Fibroblast of skin of back (primary cell): ENCODE measurements at places on chromosomes 13 and 19.

GRCh38 chr13:78806457-78806856 is 147.5 kb upstream of the OBI1 start:
- DNase-seq = no peak

GRCh38 chr19:13986348-13986904 is 19.7 kb downstream of the RFX1 start:
- DNase-seq = peak; percentile 87

- no peak for DNase-seq
Measured at GRCh38 chr19:48061401-48062344, 17.8 kb upstream of the CABP5 start.

DNA sequence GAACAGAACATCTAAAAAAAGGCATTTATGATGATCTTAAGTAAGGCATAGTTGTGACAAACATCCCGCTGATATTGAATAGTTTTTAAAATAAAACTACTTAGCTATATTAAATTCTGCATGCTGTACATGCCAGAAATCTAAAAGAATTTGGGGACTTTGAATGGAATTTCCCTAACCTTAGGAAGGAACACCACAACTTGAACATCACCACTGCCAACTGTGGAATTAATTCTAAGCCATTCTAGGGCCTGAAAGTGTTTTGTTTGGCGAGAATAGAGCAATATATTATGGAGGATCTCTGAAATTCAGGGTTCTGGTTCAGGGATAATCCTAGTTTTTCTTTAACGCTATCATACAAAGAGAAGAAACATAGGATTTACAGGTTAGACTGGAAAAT is 17.8 kb upstream of the LATS2 start:
- DNase-seq = peak; percentile 74

DNA sequence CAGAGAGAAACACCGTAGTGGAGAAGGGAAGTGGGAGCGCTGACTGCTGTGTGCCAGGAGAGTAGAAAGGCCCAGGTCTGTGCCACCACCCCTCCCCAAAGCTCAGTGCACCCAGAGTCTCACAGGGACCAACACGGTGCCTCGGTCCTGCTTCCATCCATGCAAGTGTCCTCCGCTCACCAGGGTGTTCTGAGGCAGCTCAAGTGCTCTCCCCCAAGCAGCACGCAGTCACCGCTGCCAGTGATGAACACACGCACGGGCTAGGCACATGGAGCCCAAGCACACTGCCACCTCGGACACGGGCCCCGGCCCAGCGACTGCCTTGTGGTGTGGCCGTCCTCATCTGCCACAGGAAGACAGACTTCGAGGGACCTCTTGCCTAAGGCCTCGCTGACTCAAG is 10.5 kb downstream of the POP4 start:
- DNase-seq = no peak

- DNase-seq = peak; percentile 95
Measured at GRCh38 chr19:13150187-13150930, at the start of the genes IER2 and STX10. IER2 (plus strand) TSS chr19:13150411; CDS start chr19:13153187, 2,776 bp downstream. STX10 (minus strand) TSS chr19:13150375; CDS start chr19:13150173, 202 bp downstream.

DNA sequence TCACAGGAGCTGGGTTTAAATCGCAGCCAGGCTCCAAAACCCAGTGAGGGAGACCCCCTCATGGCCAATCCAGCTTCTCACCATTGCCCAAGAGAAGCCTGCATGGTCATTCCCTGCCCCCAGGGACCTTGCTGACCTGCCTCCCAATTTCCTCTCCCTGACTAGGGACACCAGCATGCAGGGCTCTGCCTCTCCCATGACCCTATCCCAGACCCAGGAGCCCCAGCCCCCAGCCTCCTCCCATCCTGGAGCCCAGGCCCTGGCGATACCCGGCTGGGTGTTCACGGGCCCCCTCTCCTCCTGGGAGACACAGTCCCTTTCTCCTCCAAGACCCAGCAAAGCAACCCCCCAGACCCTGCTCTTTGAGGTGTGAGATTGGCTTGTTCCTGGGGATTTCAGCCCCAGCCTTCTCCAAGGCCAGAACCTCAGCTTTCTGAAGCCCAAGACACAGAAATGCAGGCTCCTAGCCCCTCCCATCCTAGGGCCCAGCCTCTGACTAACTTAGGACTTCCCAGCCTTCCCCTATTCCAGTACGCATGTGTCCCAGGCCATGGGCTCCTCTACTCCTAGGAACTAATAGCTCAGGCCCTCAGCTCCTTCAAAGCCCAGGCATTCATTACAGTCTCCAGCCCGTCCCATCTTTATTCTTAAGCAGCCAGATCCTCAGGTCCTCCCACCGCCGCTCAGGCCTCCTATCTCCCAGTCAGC is 1.1 kb downstream of the GYS1 start:
- DNase-seq = peak; percentile 86

- DNase-seq = no peak
Measured at GRCh38 chr13:60369242-60369641, 27.8 kb upstream of the TDRD3 start.

- DNase-seq = no peak
Measured at GRCh38 chr13:59658027-59658737, 505.5 kb downstream of the DIAPH3 start.

DNA sequence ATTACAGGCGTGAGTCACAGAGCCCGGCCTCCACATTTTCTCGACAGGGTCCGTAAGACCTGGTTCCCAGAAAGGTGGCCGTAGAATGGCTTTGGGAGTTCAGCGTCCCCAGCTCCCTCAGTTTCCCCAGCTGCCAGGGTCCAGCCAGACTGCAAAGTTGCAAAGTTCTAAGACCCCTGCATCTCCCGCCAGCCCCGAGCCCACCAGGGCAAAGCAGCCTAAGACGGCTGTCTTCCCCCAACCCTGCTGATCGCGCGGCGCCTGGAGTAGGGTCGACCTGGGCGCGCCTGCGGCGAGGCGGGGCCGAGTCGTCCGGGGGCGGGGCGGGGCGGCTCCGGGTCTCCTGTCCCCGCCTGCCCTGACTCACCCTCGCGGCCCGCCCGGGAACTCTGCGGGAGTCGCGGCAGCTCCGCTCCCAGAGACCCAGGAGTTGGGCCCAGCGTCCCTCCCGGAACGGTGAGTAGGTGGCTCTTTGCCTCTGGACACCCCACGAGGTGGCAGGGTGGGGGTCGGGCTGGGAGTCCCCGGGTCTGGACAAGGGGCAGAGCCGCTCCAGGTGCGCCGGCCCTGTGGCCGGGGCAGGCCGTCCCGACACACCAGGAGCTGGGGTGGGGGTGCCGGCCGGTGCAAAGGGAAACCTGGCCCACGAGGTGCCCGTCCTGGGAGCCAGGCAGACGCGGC is at the start of gene LRRC8E:
TSS of gene LRRC8E (plus strand) at position 366 of the 681 bp plus-strand sequence. CDS start 7,094 bp downstream, outside the sequence.
- DNase-seq = peak; percentile 85

DNA sequence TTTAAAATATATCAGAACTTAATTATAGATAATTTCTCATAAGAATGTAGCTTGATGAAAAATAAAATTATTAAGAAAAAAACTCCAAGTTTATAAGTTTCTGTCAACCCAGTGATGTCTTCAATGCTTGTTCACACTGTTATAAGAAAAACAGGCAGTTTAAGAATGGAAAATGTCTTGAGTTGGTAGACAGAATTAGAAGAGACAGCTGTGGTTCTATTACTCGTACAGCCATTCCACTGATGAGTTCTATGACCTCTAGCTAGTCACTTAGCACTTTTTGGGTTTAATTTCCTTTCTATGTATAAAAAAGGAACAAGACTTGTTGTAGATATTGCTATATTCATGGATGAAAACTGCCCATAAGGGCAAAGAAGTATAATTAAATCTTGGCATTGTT is 1013.1 kb upstream of the ATXN8OS start:
- no peak for DNase-seq

- DNase-seq = peak; percentile 71
Measured at GRCh38 chr19:54231077-54231931, 8.5 kb upstream of the LILRB3 start.

- DNase-seq = no peak
Measured at GRCh38 chr13:113875429-113875815, 11.5 kb upstream of the GAS6 start.

GRCh38 chr13:101127741-101128353 is 288.5 kb downstream of the NALCN start:
- DNase-seq = peak; percentile 51

DNA sequence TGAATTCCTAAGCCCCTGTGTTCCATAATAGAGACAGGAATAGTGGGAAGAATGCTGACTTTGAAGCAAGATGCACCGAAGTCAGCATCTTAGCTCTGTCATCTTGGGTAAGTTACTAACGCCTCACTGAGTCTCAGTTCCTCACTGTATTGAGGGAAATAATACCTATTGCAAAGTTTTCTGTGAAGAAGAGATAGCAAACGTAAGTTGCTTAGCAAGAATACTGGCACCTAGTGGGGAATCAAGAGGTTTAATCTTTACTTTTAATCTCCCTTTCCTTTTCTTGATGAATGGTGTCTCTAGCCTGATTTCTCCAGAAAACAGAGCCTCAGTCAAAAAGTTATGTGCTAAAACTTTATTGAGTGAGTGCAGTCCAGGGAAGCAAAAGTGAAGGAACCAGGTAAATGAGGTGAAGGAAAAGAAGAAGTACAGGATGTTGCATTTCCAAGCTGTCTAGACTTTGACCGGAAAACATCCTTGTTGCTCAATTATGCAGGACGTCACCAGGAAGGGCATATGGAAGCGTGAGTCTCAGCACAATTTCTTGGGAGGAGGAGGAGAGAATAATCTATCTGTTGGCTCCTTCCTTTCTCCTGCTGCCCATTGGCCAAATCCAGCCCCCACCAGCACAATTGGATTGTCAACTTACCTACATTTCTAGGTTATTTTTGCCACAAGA is 210.0 kb downstream of the B3GLCT start:
- no peak for DNase-seq

GRCh38 chr13:46281779-46282178 is 70.1 kb downstream of the LRRC63 start:
- no peak for DNase-seq

DNA sequence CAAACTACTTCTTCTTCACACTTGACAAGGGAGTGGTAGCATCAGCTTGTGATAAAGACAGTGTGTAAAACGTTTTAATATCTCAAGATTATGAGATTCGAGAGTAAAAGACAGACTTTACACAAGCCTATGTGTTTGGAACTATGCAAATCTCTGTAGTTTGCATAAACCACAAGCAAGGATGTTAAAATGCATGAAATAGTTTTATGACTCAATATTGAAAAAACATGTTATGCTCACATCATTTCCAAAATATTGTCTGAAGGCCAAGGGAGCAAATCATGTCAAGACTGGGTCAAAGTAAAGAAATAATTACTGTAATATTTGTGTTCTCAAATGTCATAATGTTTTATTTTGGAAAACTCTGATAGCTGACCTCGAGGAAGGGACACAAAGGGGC is 316.8 kb upstream of the KLF12 start:
- peak; percentile 77 for DNase-seq

GRCh38 chr19:16288544-16288943 is 36.1 kb upstream of the KLF2 start:
- DNase-seq = peak; percentile 59

DNA sequence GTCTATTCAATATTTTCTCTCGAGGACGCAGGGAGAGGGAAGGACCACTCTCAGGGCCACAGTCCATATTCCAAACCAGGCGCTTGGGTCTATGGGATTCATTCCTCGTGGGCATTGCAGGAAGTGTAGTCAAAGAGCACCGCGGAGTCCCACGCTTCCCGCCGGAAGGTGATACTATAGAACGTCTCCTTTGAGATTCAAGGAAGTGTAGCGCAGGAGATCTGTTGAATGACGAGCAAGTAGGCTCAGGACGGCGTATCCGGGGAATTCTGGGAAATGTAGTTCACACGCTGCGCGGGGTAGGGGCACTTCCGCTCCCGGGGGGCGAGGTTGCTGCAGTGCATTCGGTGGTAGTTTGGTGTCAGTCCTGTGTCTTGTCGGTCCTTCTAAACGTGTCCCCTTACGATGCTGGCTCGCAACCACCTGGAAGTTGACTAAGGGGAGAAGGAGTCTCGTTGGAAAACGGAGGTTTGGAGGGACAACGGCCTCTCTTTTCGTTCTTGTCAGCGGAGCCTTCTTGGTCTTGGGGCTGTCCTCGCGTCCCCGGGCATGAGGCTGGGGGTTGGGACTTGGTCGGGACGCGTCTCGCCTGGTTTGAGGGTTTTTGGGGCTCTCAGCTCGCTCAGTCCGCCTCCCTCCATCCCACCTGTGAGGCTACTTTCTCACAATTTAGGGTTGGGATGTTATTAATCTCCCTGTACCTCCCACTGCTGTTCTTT is at the start of gene ZNF284:
TSS of gene ZNF284 (plus strand) at position 336 of the 719 bp plus-strand sequence. CDS start 4,231 bp downstream, outside the sequence.
- DNase-seq = peak; percentile 95

GRCh38 chr13:33174931-33175330 is 110.6 kb downstream of the STARD13 start:
- peak; percentile 72 for DNase-seq

DNA sequence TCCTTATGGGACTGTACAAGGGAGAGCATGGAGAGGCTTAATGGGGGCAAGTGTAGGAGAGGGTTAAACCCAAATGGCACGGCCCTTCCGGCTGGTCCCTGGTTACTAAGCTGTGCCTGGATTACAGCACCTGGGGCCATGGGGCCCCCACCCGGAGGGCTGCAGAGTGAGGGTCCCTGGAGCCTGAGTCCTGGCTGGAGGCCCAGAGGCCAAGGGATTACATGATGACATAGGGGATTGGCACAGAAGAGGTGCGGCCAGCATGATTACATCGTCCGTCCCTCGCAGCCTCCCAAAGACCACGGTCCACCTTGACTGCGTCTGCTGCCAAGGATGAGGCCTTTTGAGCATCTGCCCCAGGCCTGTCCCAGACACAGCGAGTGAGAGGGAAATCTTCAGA is 149.4 kb downstream of the URI1 start:
- no peak for DNase-seq

- no peak for DNase-seq
Measured at GRCh38 chr19:49812452-49812996, 568 bp downstream of the FUZ start.

- DNase-seq = peak; percentile 67
Measured at GRCh38 chr19:41144403-41144802, 30.2 kb downstream of the CYP2F1 start.

DNA sequence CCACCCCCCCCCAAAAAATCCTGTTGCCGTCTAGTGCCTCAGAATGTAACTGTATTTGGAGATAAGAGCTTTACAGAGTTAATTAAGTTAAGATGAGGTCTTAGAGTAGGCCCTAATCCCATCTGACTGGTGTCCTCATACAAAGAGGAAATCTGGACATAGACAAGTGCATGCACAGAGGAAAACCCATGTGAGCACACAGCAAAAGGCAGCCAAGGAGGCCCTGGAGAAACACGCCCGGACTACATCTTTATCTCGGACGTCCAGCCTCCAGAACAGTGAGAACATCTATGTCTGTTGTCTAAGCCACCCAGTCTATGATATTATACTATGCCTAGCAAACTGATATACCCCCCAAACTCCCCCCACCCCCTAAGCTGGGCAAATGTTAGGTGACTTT is 193.8 kb downstream of the KATNAL1 start:
- no peak for DNase-seq

GRCh38 chr19:8641908-8642547 is 11.6 kb downstream of the NFILZ start:
- DNase-seq = peak; percentile 77

- DNase-seq = no peak
Measured at GRCh38 chr19:50314724-50315708, 14.2 kb downstream of the KCNC3 start.

DNA sequence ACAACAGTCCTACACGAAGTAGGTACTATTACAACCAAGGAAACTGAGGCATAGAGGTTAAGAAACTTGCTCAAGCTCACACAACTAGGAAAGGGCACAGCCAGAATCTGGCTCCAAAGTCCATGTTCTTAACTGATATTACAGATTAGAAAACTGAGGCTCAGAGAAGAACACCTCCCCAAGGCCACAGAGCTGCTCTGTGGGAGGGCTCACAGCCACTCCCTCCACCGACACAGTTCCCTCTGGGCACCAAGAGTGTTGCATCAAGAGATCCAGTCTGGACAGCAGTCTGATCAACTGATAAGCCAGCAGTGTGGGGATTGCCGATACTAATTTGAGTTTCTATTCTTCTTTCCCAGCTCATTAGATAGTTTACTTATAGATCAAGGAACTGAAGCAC is 29.5 kb downstream of the SLC15A1 start:
- DNase-seq = no peak

- DNase-seq = no peak
Measured at GRCh38 chr19:55649268-55650125, 1.5 kb downstream of the CCDC106 start.
